Posterior cingulate gyrus (tissue), 11 donors: ENCODE measurements at places on chromosomes 4 and X.

DNA sequence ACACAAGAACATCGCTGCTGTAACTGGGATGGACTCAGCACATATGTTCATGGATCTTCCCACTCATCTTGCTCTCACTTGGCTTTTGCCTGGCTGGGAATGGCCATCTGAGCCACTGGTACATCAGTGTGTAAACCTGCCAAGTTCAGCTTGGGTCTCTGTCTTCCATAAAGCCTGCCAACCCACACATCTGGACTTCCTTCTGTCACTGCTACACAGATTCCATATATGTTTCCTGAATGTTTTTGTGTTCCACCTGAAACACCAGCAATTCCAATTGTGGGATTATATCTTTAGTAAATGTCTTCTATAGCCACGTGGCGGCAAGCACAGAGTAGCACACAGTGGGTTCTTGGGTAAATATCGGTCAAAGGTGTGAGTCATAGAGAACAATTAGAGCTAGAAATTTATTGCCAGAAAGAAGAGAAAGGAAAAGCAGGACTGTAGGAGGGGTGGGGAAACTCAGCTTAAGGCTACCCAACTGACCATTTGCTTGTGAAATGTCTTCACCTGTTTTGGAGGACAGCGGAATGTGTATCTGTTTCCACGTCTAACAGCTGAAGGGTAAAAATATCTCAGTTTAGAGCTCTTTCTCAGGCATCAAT is 125.9 kb downstream of the MFAP3L start:
- DNase-seq = no peak

DNA sequence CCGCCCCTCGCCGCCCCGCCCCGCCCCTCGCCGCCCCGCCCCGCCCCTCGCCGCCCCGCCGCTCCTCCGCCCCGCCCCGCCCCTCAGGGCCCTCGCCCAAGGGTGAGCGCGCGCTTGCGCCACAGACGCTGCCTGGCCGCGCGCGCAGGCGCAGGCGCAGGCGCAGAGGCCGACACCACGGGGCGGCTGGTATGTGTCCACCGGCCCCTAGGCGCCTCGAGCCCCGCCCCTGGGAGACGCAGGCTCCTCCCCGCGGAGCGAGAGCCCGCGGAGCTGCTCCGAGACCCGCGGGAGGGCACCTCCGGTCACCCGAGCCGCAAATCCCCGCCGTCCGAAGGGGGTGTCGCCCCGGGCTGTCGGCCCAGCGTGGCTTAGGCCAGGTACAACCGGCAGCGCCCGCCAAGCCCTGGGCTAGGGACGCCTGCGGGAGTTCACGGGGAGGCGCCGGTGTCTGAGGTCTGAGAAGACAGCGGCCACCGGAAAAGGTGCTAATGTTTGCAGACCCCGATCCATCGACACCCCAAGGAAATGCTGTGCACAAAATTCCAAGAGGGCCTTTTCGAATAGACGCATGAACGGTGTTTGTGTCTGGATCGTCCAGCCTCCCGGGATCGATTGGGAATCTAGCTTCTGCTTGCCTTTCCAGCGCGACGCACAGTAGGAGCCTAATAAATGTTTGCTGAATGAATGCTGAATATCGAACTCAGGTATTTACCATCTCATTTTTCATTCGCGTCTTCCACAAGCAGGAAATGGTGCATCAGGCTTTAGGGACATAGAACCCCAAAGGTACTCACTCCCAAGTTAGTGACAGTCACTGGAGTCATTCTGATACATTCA is 473 bp upstream of the CCNQ start:
- DNase-seq = peak; percentile 73

DNA sequence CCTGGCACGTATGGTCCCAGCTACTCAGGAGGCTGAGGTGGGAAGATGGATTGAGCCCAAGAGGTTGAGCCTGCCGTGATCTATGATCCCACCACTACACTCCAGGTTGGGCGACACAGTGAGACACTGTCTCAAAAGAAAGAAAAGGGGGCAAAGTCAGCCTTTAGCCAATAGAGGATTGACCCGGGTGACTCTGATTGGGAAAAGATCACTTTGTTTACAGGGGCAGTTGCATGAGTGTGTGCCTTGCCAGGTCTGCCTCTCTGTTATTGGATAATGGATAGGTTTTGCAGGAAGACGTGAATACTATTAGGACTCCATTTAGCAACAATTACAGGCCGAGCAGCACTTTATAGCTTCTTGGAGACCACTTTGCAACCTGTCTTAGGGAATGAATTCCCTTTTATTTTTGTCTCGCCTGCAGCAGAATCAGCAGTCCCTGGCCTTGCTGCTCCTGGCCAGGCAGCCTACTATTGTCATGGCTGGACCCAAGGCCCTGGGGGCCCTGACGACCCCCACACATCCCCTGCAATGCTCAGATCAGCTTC is 103.2 kb upstream of the PSAPL1 start:
- no peak for DNase-seq

DNA sequence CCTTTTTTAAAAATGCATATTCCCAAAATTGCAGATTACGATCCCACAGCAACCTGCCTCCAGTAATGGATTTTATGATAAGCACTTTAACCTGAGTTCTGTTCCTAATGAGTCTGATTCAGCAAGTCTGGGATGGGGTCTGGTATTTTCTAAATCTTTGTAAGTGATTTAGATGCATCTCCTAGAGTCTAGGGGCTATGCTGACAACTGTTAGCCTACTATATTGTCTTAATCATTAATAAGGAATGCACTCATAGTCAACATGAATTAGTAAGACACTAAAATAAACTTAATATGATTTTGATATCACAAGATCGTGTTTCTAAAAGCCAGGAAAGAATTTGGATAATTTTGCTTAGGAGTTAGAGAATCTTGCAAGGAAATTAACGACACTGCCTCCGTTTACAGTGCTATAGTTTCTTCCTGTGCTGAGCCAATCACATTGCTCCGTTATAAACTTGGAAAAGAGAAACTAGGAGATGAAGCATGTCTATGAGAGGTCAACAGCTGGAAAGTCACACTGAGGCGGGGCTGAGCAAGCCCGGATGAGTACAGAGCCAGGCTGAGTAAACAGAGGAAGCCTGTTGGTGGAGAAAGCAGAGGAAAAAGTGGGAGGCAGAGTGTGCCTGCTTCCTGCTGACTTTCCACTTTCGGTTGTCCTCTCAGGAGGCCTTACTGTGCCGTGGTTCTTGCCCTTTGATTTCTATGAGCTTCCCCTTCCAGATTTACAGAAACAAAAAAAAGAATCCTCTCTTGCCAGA is 5.4 kb downstream of the SCARB2 start:
- DNase-seq = peak; percentile 85

- no peak for DNase-seq
Measured at GRCh38 chr4:160319221-160319867, 1216.5 kb downstream of the RAPGEF2 start.

GRCh38 chr4:174317531-174317930 is 33.8 kb downstream of the CEP44 start:
- no peak for DNase-seq

DNA sequence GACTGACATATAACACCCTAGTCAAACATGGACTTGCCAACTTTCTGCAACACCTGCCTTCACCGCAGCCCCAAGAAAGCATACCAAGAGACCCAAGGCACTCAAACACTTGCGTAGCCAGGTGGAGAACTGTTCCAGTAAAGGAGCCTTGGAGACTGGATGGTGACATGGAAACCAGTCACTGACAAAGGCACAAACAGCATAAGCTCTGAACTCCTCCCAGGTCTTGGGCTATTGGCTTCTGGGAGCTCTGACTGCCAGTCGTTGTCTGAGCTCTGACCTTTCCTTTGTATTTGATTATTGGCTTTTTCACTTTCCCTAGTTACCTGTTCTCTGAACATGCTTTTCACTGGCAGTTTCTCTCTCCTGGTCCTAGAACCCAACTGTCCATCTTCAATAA is 38.3 kb downstream of the ARAP2 start:
- no peak for DNase-seq

GRCh38 chr4:2220016-2220630 is 21.8 kb downstream of the HAUS3 start:
- peak; percentile 77 for DNase-seq

- DNase-seq = no peak
Measured at GRCh38 chr4:25929298-25929686, 15.3 kb downstream of the SMIM20 start.

- no peak for DNase-seq
Measured at GRCh38 chr4:83561381-83561780, 25.5 kb downstream of the GPAT3 start.

DNA sequence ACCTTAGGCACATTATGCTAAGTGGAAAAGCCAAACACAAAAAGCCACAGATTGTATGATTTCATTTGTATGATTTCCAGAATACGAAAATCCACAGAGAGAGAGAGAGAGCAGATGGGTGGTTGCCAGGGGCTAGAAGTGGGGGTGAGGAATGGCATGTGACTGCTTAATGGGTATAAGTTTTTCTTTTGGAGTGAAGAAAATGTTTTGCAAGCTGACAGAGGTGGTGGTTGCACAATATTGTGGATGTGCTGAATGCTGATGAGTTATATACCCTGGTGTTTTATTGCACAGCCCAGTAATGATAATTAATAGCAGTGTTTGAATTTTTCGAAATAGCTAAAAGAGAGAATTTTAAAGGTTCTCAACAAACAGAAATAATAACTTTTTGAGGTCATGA is 386.1 kb upstream of the HS3ST1 start:
- DNase-seq = no peak

- DNase-seq = no peak
Measured at GRCh38 chrX:46554942-46555341, 9.7 kb upstream of the ZNF674 start.

DNA sequence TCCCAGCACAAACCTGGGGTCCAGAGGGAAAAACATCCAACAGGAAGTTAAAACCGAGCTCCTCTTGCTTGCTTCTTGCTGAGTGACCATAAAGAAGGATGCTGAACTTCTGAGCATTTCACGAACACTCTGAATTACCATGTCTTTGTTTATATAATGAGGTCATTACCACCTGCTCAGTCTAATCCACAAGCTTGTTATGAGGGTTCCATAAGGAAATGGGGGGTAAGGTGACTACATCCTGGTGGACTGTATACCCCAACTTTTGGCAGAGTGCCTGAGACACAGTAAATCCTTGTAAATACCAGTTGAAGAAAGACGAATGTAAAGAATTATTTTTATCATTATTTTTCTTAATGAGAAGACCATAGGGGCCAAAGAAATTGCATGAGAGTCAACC is 16.8 kb downstream of the CCDC149 start:
- no peak for DNase-seq

GRCh38 chr4:19239565-19239964 is 1012.1 kb upstream of the SLIT2 start:
- DNase-seq = no peak

GRCh38 chrX:123436512-123437136 is 252.5 kb downstream of the GRIA3 start:
- no peak for DNase-seq

- no peak for DNase-seq
Measured at GRCh38 chr4:87521757-87522374, 7.3 kb downstream of the SPARCL1 start.

DNA sequence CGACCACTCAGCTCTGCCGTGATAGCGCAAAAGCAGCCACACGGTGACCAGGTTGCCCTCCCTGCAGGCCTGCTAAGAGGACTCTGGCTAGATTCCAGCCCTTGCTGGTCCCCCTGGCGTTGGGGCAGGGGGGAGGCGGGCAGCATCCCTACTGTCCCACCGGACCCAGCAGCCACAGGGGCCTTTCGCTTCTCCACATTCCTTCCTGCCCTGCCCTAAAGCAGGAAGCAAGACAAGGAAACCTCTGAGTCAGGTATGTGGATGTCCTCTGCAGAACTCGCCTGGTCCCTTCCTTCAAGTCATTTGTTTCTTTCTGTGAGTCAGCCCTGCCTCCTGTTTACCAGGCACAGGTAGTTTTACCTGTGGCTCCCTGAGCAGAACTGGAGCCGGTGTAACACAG is 60.2 kb upstream of the CLDN34 start:
- DNase-seq = no peak

DNA sequence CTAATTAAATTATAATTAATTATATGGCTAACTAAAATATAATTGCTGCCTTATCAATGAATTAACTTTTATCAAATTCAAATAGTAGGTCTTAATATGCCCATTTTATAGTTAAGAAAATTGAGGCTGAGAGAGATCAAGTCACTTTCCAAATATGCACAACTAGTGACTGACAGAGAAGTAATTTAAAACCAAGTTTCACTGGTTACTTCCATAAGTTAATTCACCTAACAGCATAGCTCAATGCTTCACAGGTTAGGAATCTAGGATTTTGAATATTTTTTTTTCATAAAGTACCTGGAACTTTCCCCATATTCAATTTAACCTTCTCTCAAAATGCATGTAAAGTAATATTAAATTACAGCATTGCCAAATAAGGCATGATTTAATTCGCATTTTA is 134.4 kb upstream of the VEGFC start:
- DNase-seq = no peak

DNA sequence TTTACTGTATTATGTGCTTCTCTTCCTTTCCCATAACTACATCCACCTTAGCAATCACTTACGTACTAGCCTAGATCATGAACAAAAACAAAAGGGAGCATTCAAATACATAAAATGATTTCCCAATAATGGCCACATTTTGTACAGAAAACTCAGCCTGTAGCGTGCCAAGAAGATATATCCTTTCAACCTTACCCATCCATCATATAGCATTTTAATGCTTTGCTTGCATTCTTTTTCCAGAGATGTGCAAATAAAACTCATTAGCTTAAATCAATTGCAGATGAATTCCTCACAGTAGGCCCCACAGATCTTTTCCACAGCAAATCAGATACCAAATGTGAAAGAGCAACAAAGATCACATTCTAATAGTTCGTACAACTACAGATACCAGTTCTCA is 20.8 kb downstream of the GRSF1 start:
- DNase-seq = no peak

DNA sequence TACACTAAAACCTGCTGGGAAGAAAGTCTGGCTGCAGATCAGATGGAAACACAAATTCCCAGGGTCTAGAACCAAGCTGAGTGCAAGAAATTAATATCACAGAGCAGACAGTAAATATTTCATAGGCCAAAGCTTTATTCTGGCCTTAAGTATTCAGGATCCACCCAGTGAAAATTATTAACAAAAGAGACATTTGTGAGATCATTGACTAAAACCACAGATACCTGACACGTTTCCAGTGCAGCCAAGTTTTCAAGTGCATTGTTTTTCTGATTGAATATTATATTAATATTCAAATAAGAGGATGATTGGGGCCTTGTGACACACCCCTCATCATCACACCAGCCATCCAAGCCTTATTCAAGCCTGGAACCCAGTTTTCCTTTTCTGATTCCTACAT is 10.3 kb downstream of the ELOVL6 start:
- DNase-seq = no peak

DNA sequence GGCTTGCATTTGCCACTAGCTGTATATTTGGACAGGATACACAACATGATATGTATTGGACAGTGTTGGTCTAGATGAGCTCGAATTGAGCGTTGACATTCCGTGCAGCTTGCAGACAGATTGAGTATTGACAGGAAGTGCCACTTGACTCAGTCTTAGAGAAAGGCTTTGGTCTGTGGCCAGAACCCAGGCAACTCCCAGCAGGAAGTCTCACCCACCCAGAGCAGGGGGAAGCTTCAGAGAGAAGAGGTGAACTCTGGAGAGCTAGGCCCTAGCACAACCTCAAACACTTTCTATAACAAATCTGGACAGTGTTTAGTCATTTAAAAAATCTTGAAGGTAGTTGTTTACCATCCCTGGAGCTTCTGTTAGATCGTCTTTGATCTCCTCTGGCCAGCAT is 280.5 kb downstream of the FBXW7 start:
- DNase-seq = no peak

GRCh38 chr4:173937631-173938270 is 345.7 kb downstream of the FBXO8 start:
- no peak for DNase-seq
